Activated T-cell treated with anti-CD3 and anti-CD28 coated beads for 4 hours (primary cell): ENCODE measurements at places on chromosomes 2 and 18.

GRCh38 chr2:121682396-121683298 is 33.4 kb upstream of the CLASP1 start:
- no peak for DNase-seq

DNA sequence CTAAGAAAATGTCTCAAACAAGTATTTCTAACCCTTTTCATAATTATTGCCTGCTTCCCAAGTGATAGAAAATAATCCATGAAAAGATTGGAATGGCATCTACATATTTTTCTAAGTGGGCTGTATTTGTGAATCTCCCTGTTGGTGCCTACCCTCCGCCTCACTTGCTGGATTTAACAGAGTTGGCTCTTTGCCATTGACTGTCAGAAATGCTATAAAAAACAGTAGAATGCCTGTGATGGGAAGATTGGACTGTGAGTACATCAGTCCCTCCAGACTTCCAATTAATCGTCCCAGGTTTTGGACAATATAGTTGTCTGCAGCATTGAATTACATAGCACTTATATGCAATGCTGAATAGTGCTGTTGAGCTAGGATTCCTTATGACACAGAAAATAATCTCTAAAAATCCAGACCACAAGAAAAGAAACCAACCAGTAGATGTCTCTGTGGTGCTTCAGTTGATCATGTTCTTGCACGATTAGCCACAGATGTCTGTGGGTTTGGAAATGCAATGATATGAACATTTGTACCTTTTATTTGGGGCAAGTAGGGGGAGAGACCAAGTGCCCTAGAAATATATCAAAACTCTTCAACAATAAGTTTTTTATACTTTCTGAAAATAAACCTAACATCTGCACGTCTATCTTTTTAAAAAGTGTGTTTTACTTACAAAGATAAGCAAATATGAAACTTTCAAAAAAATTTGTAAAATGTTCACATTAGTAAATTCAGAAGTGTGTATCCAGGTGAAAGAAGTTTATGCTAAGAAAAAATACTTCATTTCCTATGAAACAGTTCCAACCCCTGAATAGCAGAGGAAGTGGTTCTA is 88.5 kb downstream of the DYNAP start:
- no peak for DNase-seq

DNA sequence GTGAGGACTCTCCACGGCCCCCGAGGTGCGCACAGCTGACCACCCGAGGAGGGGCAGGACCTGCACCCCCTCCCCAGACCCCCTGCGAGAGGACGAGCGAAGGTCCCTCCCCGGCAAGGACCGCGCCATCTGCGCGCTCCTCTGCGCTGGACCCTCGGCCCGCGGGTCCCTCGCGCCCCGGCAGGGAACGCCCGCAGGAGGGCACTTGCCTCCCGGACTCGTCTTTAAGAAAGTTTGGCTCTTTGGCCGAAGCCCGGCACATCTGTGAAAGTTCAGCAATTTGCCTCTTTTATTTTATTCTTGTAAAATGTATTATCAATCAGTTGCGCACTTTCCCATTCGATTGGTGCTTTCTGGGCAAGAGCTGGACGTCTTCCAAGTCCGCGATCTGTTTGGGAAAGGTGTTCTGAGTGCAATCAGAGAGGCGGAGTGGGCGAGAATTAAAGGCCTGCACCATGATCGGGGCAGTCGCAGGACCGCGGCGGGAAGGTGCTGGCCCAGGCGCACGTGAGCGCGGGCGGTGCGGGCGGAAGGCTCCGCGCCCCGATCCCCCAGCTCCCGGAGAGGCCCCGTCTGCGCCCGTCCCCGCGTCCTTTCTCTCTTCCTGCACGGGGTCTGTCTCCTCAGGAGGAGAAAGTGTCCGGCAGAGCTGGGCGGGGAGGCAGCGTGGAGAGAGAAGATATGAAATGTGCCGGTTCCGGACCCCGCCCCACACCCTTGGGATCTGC is 1.6 kb upstream of the ALKAL2 start:
- DNase-seq, result no peak

- DNase-seq, result no peak
Measured at GRCh38 chr2:183348492-183348891, 224.2 kb downstream of the NUP35 start.

GRCh38 chr2:27147935-27148334 is 869 bp upstream of the TCF23 start:
- no peak for DNase-seq

DNA sequence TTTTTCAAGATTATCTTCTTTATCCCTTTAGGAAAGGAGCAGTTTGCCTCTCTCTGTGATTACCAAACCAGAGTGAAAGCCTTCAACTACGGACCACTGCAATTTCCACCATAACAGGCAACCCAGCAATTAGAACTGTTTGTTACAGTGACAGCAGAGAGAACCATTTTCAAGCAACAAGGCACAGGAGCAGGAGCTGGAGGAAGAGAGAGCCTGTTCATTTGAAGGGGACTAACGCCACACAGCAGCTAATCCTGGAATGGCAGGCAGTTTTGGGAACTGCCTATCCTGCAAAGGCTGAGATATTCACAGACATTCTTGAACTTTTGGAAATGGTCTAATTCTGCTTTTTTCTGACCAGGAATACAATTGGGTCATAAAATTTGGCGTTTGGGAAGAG is 1541.9 kb upstream of the PIK3C3 start:
- no peak for DNase-seq

GRCh38 chr2:148861367-148861766 is 13.7 kb upstream of the KIF5C start:
- DNase-seq, result no peak

DNA sequence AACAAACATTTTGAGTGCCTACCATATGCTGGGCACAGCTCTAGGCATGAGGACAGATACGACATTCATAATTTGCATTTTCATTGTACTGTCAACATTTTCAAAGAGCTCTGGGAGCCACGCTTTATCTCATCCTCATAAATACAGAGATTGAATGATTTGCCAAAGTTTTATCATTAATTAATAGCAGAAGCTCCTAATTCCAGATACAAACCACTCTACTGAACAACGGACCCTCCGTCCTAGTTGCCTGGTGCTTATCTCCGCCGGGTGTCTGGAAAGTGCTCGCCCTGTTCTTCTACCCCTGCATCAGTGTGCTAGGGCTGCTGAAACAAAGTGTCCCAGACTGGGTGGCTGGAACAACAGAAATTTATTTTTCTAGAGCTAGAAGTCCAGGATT is 23.8 kb downstream of the SERTAD2 start:
- no peak for DNase-seq
